ENCODE measurements at places on chromosomes 4 and X.

DNA sequence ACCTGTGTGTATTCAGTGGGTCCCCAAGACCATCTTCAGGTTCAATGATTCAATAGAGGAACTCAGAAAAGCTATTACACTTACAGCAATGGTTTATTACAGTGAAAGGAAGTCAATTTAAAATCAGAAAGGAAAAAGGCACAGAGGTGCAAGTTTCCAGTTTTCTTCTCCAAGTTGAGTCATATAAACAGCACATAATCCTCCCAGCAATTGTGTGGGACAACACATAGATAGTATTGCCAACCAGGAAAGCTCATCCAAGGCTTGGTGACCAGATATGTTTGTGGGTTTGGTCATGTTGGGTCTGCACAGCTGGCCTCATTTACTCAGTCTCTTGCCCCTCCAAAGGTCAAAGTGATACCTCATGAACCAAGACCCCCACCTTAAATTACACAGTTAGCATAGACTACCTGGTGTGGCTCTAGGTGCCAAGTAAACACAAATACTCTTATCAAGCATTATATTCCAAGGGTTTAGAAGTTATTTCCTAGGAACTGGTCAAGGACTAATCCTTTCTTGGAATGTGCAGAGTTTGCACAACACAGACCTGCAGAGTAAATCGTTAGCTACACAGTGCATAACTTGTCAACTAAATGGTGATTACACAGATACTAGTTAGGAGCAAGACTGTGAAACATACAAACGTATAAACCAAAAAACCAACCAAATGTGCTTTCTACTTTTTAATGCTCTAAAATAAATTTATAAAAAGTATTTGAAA lies 777.3 kb downstream of the PCDH18 start:
- no peak for DNase-seq

- no peak for DNase-seq
These were observed 609 bp upstream of the SLC25A6 start for GRCh38 chrX:1392376-1393068.

DNA sequence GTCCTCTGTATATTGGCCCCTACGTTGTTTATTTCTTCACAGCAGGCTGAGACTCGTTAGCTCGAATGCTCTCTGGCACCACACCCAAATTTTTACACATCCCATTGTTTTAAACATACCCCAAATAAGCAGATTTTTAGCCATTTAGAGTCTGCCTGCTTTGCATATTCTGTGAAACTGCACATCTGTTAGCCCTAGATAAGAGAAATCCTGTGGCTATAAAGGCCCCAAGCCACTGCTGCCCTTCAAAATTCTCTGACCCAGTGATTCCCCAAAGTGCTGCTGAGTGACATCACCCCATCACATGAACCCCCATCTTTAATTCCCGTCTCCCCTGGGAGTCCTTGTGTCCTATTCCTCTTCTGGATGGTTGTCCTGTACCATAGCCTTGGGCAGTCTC lies 20.8 kb downstream of the TEX13C start:
- no peak for DNase-seq

DNA sequence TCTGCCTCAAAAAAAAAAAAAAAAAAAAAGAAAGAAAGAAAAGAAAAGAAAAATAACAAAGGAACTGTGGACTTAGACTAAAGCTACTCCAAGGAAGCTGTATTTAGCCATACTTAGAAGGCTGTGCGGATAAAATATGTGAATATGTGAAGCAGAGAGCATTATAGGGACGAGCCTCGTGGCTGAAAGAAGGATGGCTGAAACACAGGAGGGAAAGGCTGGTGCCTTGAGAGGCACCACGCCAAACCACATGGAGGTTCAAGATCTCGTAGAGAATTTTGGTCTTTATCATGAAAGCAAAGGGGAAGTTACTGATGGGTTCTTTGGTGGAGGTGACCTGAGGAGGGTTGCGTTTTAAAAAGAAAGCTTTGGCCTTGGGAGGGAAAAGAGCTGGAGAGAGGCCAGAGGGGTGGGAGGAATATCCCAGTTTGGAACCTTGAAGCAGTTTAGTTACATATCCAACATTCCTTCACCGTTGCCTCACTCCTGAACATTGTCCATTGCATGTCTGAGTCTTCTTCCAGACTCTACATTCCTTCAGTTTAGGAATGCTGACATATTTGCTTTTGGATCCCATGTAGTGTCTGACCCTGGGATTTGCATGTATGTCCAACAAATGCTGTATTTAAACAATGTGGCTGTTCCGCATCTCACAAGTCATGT lies 82.5 kb downstream of the CPE start:
- no peak for DNase-seq

- DNase-seq, result no peak
These were observed 25.4 kb downstream of the FGFBP1 start for GRCh38 chr4:15912961-15913630.

DNA sequence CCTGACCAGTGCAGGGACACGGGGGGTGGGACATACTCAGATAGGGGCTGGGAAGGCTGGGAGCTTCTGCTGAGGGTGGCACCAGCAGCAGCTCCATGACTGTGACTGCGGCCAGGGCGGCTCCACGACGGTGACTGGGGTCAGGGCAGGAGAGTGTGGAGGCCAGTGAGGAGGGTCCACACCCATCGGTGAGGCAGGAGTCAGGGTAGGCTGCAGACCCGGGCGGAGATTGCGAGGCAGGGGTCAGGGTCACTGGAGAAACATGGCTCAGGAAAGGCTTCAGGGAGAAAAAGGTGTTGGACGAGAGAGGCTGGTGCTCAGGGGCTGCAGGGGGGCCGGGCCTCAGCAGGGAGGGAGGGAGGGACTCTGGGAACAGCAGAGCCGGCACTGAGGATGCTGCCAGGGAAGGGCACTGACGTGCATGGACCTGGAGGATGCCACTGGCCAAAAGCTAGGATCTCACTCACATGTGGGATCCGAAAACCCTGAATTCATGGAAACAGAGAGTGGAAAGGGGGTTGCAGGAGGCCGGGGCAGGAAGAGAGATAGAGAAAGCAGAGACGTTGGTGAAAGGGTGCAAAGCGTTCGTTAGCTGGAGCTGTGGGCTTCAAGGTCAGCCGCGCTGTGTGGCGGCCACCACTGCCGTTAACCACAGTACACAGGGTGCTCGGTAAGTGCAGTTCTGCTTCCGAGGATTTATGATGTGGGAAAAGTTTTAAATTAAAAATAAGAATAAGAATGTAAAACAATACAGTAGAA lies 22.0 kb downstream of the ATP5ME start:
- DNase-seq, result no peak

- no peak for DNase-seq
These were observed 153.8 kb upstream of the SLC4A4 start for GRCh38 chr4:71185037-71185436.

DNA sequence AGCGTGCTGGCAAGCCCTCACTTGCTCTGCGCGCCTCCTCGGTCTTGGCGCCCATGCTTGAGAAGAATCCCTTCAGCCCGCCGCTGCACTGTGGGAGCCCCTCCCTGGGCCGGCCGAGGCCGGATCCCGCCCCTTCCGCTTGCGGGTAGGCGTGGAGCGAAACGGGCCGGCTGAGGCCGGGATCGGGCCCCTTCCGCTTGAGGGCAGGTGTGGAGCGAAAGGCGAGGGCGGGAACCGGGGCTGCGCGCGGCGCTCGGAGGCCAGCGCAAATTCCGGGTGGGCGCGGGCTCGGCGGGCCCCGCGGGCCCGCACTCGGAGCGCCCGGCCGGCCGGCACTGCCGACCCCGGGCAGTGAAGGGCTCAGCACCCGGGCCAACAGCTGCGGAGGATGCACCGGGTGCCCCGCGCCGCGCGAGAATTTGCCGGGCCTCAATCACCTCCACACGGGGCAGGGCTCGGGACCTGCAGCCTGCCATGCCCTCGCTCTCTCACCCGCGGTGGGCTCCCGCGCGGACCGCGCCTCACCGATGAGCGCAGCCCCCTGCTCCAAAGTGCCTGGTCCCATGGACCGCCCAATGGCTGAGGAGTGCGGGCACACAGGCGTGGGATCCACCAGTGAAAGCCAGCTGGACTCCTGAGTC lies 58.1 kb upstream of the GBA3 start:
- no peak for DNase-seq

- DNase-seq, result peak; percentile 17
These were observed 395.9 kb upstream of the HS3ST1 start for GRCh38 chr4:11824566-11824965.

GRCh38 chr4:10438924-10439323 lies 18.3 kb downstream of the ZNF518B start:
- DNase-seq, result no peak

GRCh38 chr4:28845158-28845557 lies 1875.0 kb upstream of the PCDH7 start:
- DNase-seq, result no peak

DNA sequence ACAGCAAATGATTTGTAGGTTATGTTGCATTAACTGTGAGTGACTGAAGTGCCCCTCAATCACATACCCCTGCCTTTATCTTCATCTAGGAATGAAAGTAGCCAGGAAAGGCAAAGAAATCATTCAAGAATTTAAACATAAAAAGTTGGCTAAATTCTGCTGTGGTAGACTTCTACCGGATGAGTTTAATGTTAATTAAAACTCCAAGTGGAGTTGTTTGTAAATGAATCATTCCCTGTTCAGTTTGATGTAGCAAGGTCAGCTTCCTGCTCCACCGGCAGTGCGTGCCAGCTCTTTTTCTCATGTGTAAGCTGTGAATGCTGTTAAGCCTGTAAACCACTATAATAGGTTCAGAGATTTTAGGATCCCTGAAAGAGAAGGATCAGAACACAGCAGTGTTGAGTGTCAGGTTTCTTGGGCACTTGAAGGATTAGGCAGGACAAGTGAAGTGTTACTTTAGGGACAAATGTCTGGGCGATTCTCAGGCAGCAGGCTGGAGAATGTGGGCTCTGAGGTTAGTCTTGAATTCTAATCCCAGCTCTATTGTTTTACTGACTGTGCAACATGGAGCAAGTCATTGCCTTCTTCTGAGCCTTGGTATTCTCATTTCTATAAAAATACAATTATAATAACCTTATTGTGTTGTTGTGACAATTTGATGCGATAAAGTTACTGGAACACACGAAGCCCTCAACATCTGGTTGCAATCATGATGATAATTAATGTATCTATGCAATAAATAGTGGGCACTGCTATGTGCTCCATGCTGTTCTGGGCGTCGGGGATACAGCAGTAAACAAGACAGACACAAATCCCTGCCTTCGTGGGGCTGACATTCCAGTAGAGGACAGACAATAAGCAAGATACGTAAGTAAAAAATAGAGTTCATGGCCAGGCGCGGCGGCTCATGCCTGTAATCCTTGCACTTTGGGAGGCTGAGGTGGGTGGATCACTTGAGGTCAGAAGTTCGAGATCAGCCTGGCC lies 112.0 kb downstream of the SHROOM3 start:
- no peak for DNase-seq

GRCh38 chrX:41666251-41666650 lies 22.5 kb upstream of the GPR34 start:
- no peak for DNase-seq

- DNase-seq, result no peak
These were observed at the start of gene SMPX for GRCh38 chrX:21757960-21758359. TSS of gene SMPX (minus strand) at chrX:21758116. CDS start at chrX:21754290, 3,826 bp downstream.

DNA sequence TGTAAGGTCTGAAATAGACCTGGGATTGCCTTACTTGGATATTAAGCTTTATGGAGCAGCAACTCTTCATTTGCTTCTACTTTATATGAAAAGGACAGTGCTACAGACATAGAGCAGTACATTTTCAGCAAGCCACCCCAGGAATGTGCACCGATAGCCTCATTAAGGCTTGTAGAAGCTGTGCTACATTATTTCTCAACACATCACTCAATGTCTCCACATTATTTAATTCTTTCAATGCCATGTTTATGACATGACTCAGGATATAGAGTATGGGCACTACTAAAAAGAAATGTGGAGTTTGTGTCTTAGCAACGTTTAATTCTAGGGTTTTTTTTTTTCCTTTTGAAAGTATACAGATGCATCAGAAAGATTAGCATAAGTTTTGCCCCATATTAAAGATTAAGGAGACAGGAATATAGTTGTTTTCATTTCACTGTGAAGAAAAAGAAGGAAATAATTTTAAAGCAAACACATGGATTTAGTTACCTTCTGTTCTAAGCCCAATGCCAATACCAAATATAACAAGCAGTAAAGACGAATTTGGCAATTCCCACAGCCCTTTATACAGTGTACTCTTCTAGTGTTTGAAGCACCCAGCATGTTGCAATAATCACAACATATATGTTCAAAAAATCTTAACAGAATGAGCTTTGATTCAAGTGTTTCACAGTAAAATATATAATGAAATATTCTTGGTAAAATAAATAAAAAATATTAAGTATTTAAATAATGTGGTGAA lies 2140.1 kb upstream of the AGA start:
- no peak for DNase-seq

- no peak for DNase-seq
These were observed 43.3 kb downstream of the REPS2 start for GRCh38 chrX:16989750-16990149.

DNA sequence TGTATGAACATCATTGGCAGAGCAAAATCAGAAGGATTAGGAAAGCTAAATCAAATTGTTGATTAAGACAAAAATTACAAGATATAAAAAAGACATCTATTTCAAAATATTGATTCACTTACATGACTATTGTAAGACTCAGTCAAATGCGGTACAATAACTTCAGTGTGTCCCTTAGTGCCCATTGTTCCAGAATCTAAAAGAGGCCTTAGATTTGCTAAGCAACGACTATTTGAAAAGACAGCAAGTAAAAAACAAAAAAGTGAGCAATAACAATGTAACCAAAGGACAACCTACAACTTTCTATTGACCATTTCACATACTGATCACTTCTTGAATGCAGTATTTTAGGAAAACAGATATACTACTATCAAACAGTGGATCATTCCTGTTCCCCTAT lies 65.6 kb downstream of the UBA6 start:
- no peak for DNase-seq

DNA sequence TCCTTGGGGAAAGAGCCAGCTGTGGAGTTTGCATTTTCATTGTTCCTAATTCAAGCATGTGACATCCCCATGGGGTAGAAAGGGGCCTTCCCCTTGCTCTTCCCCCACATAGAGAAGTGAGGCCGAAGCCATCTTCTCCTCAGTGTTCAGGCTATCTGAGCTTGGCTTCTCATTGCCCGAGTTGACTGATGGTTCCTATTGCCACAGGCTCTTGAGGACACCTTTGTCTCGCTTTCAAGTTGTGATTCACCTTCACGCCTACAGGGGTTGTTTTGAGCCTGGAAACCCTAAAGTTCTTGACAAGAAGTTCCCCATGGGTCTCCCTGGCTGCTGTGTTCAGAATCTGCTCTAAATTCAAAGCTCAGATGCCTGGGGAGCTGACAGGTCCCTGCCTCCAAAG lies 25.0 kb downstream of the CCNQ start:
- DNase-seq, result no peak

GRCh38 chr4:61799794-61800193 lies 599.7 kb downstream of the ADGRL3 start:
- DNase-seq, result no peak

DNA sequence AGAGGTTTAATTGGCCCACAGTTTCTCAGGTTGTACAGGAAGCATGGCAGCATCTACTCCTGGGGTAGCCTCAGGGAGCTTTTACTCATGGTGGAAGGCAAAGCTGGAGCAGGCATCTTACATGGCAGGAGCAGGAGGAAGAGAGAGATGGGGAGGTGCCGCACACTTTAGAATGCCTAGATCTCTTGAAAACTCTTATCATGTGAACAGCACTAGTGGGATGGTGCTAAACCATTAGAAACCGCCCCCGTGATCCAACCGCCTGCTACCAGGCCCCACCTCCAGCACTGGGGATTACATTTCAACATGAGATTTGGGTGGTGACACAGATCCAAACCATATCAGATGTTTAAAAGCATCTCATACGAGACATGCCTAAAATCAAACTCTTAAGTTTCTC lies 41.6 kb upstream of the SCOC start:
- DNase-seq, result no peak
